Stimulated activated CD4-positive, alpha-beta T cell treated with anti-CD3 and anti-CD28 coated beads, Interleukin-15, amount 100 ng/mL, for 48 hours (primary cell): ENCODE measurements at places on chromosomes 13 and 19.

- no peak for DNase-seq
These were observed 74.2 kb upstream of the CSNK1A1L start for GRCh38 chr13:37179645-37180044.

GRCh38 chr13:27851096-27851850, 59.0 kb downstream of the GSX1 start:
- DNase-seq, result no peak

GRCh38 chr19:31419871-31420445, 70.7 kb upstream of the TSHZ3 start:
- DNase-seq, result no peak

- no peak for DNase-seq
These were observed 1636.8 kb downstream of the PCDH9 start for GRCh38 chr13:65593298-65593874.

- no peak for DNase-seq
These were observed 22.3 kb upstream of the LILRA2 start for GRCh38 chr19:54551293-54551692.

DNA sequence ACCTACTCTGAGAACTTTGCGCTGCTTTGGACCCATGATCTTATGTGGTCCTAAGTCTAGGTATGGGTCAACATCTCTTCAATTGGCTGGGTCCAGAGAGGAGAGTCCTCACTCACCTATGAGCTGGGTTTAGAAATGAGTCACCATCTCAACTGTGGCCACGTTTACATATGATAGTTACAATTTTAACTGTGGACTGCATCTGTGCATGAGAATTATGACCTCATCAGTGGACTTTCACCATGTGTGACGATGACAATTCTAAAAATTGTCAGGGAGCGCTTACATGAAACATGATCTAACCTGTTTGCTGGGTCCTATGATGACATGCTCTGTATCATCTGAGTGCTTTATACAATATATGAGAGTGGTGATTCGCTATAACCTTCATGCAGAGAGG, 12.7 kb upstream of the ZNF724 start:
- no peak for DNase-seq

DNA sequence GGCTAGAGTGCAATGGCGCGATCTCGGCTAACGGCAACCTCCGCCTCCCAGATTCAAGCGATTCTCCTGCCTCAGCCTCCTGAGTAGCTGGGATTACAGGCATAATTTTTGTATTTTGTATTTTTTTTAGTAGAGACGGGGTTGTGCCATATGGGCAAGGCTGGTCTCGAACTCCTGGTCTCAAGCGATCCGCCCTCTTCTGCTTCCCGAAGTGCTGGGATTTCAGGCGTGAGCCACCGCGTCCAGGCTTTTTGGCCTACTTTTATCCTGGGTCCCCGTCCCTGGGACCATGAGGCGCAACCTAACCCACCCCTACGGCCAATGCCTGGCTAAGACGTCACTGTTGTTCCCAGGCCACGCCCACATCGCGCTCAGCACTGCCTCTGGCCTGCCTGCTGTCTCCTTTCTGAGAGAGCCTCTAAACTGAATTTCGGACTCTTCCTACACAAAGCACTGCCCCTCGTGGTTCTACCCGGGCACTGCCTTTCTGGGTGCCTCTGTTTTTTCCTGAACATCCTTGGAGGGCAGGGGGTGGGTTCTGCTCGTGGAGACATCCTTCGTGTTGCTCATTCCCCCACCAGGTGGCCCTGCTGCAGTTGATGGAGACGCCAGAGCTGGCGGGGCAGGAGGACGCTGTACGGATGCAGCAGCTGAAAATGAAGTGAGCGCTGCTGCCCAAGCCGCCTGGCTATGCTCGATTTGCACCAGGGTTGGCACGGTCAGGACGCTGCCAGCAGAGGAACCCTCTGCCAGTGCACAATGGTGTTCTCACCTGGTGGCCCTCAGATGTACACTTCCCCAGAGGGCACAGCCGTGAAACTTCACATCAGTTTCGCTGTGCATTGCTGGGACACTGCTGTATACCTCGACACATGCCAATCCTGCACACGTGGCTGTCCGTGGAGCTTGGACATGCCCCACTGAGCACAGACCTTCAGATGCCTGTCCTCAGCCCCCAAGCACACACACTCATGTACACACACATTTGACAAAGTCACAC, 2.0 kb downstream of the REX1BD start:
- DNase-seq, result no peak

DNA sequence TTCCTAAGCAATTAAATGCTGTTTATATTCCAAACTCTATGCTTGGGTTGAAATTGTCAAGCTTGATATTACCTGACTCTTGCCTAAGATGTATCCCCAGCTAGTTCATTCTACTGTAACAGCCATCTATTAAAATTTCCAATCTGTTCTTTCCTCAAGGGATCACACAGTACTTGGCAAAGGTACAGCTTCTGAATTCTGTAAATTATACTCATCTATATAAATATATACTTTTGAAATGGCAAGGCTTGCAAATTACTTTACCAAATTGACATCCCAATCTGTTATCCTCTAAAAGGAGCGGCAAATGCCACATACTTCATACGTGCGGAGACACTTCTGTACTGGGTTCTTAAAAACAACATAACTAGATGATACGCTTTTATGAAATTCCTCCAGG, 330.2 kb downstream of the DNAJC15 start:
- no peak for DNase-seq

- no peak for DNase-seq
These were observed 61.0 kb downstream of the EDNRB start for GRCh38 chr13:77857531-77858209.

- no peak for DNase-seq
These were observed 7.0 kb downstream of the MOB3A start for GRCh38 chr19:2089001-2089711.

DNA sequence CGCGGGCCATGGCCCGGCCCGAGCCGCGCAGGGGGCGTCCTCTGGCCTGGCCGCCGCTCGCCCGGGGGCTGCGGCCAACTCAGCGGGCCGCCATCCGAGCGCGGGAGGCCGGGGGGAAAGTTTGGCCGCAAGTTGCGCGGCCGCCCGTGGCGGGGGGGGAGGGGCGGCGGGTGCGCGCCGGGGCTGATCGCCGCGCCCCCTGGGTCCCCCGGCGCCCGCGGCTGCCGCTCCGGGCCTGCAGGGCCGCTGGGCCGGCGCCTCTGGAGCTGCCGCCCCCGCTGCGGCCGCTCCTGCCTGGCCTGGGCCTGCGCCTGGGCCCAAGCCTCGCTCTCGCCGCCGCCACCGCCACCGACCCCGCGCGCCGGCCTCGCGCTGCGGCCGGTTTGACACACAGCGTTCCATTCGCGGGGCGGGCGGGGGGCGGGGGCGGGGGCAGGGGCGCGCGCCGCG, at the start of gene NR2F6:
NR2F6 (minus strand) TSS at position 385 of the 450 bp plus-strand sequence. CDS start 699 bp downstream, outside the sequence.
- no peak for DNase-seq

DNA sequence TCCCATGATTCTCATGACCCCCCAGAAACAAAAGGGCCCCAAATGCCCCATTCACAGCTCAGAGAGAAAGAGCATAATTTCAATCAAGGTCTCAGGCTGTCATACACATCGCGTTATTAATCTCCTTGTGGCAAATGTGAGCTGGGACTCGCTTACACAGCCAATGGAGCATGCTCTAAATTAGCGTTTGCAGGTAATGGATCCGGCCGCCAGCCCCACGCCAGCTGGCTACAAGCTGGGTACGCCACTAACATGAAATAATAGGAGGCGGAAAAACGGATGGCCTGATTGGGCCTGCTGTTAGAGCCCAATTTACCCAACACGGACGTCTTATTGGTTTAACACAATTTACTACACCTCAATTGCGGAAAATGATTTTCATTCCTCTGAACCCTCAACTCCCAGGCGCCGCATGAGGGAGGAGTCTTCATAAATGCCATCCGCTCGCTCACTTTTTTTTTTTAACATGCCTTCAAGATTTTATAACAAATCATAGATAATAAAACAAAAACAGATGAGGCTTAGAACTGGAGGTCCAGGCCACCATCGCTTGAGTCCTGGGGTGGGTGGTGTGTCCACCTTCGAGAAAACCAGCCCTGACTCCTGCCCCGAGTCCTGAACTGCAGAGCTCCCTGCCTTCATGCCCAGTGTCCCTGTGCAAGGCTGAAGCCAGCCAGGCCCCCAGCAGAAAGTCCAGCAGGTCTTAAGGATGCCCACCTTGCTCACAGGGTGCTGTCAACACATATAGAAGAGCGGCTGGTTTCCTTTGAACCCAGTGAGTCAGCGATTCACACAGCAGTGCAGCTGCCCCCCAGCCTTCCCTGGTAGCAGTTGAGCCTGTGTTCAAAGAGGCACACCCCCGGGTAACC, 62.1 kb downstream of the PEPD start:
- no peak for DNase-seq

DNA sequence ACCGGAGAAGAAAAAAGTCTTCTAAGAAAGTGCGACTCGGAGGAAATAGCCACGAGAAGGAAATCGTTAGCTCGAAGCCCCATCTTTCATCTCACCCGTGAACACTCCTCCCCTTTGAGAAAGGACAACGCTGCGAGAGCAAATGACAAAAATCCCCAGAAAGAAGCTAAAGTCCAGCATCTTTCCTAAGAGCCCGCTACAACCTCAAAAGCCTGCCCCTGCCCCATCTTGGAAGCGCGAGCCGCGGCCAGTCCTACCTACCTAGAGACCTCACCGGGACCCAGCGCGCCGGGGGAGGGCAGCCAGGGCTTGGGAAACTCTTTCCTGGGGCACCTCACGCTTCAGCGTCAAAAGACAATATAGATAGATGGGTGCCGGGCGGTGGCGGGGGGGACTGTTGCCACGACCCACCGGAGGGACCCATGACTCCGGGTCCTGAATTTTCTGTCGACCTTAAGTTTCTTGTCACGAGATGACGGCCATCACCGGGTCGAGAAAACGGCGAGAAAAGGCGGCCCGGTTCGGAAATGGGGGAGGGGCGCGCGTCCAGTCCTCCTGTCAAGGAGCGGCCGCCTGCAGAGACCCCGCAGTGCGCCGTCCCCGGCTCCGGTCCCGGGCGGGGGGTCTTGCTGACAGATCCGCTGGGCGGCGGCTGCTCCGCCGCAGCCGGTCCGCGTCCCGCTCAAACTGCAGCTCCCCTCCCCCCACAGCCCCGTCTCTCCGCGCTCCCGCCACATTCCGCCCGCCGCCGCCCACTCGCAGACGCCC, 65.9 kb downstream of the KCNRG start:
- DNase-seq, result peak; percentile 62

- DNase-seq, result no peak
These were observed 38.1 kb downstream of the ZNF493 start for GRCh38 chr19:21434967-21435544.

DNA sequence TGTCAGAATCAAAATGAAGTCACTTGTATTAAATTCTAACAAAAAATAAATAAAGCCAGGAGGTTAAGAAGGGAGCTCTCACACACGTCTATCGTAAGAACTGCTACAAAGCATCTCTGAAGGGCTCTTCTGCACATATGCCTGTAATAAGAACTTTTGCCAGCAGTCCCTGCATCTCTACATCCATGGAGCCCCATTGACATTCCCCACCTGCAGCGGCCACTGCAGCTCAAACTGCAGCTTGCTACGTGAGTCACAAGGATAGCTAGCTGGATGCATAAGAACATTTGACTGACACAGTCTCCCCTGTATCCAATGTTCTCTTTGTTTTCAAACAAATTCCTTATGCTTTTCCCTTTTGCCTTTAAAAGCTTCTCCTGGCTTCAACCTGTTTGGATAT, 68.3 kb downstream of the DNAJC3 start:
- DNase-seq, result no peak

- DNase-seq, result no peak
These were observed 2.7 kb upstream of the GATAD2A start for GRCh38 chr19:19402656-19403372.

DNA sequence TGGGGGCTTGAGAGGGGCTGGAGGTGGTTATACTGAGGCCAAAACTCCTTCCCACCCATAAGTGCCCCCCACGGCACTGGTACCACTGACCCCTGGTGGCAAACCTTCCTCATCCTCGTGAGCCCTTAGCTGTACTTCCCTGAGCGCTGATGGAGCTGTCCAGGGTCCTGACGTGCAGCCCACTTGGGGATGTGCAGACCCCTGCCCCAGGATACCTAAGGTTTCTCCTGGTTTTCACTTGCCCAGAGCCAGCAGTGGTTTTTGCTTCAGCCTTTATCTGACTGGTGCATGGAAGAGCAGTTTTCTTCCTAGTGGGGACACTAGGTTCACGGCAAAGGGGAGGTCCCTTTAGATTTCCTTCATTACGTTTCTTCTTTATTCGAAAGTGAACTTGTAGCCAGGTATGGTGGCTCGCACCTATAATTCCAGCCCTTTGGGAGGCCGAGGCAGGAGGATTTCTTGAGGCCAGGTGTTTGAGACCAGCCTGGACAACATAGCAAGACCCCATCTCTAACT, 28.7 kb upstream of the KCTD15 start:
- DNase-seq, result no peak

GRCh38 chr13:52999093-52999696, 29.4 kb upstream of the OLFM4 start:
- DNase-seq, result no peak

- DNase-seq, result no peak
These were observed 6.6 kb upstream of the CD79A start for GRCh38 chr19:41870401-41870873.

- DNase-seq, result no peak
These were observed 11.1 kb downstream of the EFNA2 start for GRCh38 chr19:1296575-1297271.

- no peak for DNase-seq
These were observed 50.0 kb downstream of the BRD4 start for GRCh38 chr19:15282311-15282705.

DNA sequence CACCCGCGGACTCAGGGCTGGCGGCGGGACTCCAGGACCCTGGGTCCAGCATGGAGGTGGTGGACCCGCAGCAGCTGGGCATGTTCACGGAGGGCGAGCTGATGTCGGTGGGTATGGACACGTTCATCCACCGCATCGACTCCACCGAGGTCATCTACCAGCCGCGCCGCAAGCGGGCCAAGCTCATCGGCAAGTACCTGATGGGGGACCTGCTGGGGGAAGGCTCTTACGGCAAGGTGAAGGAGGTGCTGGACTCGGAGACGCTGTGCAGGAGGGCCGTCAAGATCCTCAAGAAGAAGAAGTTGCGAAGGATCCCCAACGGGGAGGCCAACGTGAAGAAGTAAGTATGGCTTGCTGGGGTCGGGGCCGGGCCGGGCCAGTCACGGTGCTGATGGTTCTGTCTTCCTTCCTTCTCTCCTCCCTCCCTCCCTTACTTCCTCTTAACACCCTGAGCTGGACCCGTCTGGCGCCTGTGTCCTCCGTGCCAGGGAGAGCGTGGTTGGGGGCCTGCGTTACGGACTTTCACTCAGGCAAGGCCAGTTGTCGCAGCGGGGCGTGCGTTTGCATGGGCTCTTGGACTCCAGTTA, 1.4 kb downstream of the STK11 start:
- peak; percentile 11 for DNase-seq

DNA sequence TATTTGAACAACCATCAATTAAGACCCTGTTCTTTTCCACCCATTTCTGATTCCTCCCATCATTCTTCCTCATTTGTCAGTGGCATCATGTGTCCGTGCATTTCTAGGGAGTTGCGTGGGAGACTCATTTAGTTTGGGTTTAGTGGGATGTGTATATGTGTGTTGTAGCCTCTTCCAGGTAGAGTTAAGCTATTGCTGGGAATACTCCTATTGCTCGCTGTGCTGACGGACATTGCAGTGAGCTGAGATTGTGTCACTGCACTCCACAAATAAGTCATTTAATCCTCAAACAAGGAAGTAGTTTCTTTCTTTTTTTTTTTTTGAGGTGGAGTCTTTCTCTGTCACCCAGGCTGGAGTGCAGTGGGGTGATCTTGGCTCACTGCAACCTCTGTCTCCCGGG, 42.2 kb upstream of the RCBTB2 start:
- no peak for DNase-seq
